BJ (cell line): ENCODE measurements at places on chromosomes 3 and 15. TPM values are rescaled to one million over a fixed set of nuclear protein-coding genes. Genes with fewer than 3 reads are reported as not detected.

DNA sequence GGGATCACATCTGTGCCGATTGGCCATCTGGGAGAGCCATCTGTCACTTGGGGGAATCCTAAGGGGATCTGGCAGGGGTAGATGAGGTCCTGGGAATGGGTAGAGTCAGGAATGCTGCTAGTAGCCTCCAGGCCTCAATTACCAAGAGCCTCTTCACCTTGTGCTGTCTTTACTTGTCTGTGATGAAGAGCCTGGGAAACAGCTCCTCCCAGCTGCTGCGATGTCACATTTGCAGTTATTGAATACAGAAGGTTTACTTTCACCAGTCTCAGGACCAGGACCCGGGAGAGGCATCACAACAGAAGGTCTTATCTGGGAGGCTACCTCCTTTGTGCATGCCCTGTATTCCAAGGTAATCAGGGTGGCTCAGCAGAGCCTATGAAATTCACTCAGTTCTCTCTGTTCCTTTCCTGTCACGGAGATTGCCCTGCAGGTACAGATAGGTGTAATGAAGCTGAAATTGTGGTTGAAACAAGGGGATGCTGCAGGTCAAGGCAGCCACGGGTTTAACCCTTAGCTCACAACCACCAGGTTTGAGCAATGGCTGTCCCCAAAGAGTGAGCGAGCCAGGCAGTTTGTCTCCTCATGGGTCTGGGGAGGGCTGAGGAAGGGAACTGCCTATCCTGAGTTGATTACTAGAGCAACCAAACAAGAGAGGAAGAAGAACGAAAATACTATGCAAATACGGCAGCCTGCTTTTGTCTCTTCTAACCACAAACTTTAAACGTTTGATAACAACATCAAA is 298.9 kb upstream of the RORA start:
- no peak for DNase-seq

DNA sequence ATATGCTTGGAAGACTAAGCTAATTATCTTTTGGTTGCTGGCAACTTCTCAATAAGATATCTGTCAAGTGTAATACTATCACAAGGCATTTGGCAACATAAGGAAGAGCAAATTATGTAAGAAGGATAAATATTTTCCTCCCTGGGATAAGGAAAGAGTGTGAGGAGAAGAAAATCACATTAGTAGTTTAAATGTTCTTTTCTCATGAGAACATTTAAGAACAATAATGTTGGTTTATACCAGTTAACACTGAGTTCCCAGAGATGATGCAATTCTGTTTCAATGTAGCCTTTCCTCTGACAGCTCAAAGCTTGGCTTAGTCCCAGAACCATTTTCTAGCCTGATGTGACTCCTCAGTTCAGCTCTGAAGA is 66.1 kb upstream of the NPHP3 start:
- peak; percentile 87 for DNase-seq

DNA sequence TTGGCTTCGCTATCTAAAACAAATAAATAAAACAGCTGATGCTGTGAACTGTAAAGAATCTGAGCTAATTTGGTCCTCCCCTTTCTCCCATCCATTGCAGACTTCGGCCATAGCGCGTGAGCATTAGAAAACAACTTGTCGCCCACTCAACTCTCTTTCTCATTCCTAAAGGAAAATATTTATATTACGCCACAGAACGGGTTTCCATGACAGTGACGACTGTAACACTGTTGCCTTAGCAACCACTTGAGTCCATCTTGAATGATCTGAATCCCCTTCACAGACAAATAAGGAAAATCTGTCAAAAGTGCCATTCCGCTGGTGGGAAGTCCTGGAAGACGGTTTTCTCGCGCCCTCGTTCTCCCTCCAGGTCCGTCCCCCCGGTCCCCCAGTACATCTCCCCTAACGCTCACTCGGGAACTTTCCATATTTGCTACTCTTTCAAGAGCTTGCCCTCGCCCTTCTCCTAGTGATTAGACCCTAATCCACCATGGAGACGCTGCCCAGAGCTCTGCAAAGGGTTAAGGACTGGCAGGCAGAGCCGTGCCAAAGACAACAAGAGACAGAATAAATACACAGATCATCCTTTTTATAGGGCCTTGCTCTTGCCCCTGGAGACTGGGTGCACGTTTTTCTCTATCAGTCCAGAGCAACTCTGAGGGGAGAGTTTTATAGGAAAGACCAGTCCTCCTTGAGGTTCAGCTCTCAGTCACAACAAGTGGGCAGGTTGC is 50.5 kb downstream of the CRYGS start:
- no peak for DNase-seq

- no peak for DNase-seq
Measured at GRCh38 chr15:38642689-38643270, 78.2 kb upstream of the RASGRP1 start.

- no peak for DNase-seq
Measured at GRCh38 chr3:47634996-47635395, 56.3 kb upstream of the CSPG5 start.

DNA sequence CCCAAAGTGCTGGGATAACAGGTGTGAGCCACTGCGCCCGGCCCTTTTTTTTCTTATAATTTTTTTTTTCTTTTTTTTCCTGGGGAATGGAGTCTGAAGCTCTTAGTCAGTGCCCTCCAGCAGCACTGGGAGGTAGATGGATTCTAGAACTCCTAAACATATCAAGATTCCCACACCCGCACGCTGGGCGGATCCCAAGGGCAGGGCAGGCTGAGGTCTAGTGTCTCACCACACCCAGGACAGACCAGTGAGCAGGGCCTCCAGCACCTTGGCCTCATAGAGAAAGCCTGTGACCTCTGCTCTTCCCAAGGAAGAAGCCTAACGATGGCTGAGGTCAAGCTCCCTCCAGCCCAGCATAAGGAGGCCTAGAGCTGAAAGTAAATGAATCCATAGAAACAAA is 153.7 kb upstream of the MEF2A start:
- DNase-seq: no peak

GRCh38 chr3:31095255-31095654 is 200.8 kb upstream of the GADL1 start:
- DNase-seq: no peak

GRCh38 chr15:29135702-29136646 is 133.6 kb downstream of the NSMCE3 start:
- DNase-seq: no peak

- DNase-seq: no peak
Measured at GRCh38 chr15:37099319-37100108, 835 bp downstream of the MEIS2 start.

DNA sequence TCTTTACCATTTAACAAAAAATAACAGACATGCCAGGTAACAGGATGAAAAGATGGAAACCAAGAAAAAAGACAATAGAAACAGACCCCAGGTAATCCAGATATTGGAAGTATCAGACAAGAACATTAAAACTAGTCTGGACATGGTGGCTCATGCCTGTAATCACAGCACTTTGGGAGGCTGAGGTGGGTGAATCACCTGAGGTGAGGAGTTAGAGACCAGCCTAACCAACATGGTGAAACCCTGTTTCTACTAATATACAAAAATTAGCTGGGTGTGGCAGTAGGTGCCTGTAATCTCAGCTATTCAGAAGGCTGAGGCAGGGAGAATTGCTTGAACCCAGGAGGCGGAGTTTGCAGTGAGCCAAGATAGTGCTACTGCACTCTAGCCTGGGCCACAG is 40.6 kb downstream of the ACAD9 start:
- no peak for DNase-seq

DNA sequence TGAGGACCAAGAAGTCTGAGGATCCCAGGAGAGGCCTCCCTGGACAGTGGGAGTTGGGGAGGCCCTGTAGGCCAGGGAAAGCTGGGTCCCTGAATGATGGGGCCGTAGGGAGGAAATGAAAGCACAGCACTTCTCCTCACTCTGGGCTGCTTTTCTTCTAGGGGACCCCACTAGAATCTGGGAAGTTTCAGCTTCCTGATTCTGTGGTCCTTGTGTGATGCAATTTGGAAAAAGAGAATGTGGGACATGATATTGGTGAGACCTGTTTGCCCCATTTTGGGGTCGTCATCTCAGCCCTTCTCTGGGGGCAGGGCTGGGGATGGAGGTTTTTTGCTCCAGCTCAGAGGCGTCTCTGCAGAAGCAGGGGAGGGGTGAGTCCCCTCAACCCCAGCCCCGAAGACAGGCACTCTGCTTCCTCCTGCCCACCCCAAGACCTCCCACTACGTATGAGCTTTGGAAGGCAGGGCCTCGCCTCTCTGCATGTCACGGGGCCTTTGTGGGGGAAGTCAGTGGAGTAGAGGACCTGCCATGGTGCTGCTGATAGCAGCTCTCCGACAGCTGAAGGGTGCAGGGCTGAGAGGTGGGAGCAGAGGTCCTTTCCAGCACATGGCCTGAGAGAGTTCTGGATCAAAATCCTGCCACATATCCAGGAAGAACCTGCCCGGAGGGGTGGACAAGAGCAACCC is 1.5 kb upstream of the SNX22 start:
- no peak for DNase-seq

GRCh38 chr3:163745204-163745603 is 1333.1 kb downstream of the SI start:
- DNase-seq: no peak

DNA sequence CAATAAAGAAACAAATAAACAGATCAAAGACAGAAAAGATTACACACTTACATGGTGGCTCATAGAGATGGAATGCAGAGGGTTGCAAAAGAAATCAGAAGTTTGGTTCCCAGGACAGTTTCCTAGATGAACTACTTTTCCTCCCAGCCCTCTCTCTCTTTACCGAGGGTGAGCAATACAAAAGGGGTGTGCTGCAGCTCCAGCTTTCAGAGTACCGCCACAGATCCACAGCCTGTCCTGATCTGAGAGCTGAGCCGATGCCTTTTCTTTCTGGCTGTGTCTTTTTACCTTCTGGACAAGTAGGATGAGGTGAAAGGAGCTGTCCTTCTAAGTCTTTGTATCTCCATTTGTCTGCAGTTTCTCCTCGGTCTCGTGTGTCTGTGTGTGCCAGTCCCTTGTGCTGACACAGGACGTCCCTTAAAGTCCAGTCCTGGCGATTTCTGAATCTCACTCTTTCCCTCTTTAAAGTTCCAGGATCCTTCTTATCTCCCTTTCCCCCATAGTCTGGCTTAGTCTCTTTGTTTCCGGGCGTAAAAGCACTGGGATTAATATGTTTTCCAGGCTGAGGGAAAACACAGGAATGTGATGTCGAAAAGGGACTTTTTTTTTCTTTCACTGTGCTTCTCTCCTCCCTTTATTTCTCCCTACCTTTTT is 540 bp downstream of the CCDC80 start:
- DNase-seq: peak; percentile 60

DNA sequence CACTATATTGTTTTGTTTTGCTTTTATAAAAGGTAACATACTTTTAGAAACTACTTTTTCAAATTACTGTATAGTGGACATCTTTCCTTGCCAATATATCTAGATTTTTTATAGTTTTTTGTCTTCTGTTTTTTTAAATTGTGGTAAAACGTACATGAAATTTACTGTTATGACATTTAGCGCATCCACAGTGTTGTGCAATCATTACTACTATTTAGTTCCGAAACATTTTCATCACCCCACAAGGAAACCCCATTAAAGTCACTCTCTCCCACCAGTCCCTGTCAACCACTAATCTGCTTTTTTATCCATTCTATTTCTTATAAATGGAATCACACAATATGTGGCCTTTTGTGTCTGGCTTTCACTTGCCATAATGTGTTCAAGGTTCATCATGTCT is 54.8 kb downstream of the TMEM266 start:
- DNase-seq: no peak

DNA sequence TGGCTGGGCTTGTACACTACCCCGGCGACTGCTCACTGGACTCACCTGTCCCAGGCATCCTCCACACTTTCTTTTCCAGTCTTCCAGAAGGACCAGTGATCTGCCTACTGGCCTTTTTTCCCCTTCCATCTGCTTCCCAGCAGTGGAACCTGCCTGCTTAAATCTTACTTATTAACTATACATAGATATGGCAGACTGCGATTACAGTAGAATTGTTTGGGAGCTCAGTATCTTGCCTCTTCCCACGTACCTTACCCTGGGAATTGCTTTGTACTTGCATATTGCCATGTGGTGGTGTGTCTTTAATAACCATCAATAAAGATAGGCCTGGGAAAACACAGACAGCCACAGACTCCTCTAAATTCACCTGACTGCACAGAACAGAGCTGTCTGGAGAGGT is 11.8 kb upstream of the HES1 start:
- no peak for DNase-seq

DNA sequence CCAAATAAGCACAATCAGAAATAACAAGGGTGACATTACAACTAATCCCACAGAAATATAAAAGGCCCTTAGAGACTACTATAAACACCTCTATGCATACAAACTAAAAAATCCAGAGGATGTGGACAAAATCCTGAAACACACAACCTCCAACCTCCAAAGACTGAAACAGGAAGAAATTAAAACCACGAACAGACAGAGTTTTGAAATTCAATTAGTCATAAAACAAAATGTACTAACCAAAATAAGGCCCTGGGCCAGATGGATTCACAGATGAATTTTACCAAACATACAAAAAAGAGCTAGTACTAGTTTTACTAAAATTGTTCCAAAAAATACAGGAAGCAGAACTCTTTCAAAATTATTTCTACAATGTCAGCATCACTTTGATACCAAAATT is 1043.6 kb downstream of the DIPK2A start:
- peak; percentile 16 for DNase-seq

DNA sequence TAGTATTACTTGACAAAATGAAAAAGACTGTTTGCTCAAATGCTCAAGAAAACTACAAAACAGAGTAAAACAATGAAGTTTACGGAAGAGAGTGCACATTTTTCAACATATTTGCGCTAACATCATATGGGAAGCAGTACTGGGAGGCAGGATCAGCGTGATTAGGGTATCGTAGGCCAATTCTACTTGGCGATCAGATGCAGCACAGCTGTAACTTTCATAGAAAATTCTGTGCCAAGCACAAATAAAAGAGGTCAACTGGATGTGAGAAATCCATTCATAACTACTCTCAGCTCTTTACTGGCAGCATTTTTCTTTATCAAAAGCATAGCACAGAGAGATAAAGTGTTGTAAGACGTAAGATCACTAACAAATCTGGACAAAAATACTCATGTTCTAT is 1196.3 kb upstream of the GBE1 start:
- no peak for DNase-seq

DNA sequence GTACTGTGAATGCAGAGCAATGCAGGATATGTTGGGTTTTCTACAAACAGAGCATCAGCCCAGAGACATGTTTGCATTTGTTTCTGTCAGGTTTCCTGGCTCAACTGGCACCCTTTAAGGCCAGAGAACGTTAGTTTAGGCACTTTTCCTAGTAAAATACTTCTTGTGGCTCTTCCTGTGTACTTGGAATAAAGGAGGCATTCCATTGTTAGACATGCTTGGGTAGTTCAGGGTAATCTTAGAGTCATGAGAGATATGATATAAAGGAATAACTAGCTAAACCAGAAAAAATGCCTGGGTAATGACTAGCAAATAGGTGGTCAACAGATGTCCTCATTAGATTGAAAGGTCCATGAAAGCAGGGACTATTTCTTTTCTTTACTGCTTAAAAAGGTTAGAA is 60.4 kb upstream of the RBM5 start:
- DNase-seq: no peak

GPR62 gene
- polyA plus RNA-seq: not detected in 2 replicates

KBTBD13 gene
- polyA plus RNA-seq: not detected in 2 replicates

ZNF710 gene
- polyA plus RNA-seq: 2.0 and 2.1 TPM in 2 replicates

SLC6A11 gene
- not detected in 2 replicates for polyA plus RNA-seq

VEPH1 gene
- 17.9 and 27.8 TPM in 2 replicates for polyA plus RNA-seq

ACAD9 gene
- 29.4 and 48.5 TPM in 2 replicates for polyA plus RNA-seq

TM4SF18 gene
- polyA plus RNA-seq: 0.11 and 0.29 TPM in 2 replicates

COL7A1 gene
- 41.6 and 60.8 TPM in 2 replicates for polyA plus RNA-seq

CEP97 gene
- polyA plus RNA-seq: 1.2 and 2.5 TPM in 2 replicates

FAM107A gene
- polyA plus RNA-seq: 0.05 and 0.11 TPM in 2 replicates

NOX5 gene
- 0.50 and 0.86 TPM in 2 replicates for polyA plus RNA-seq

C3orf85 gene
- polyA plus RNA-seq: not detected in 2 replicates

CCR2 gene
- polyA plus RNA-seq: not detected in 2 replicates

ZNF654 gene
- polyA plus RNA-seq: 2.0 and 4.2 TPM in 2 replicates
